Neuronal stem cell (in vitro differentiated cells): ENCODE measurements at places on chromosomes 12 and 14.

- no peak for DNase-seq
These were observed 50.3 kb downstream of the BEGAIN start for GRCh38 chr14:100536721-100537445.

GRCh38 chr12:98509063-98509462 lies 6.3 kb upstream of the TMPO start:
- DNase-seq: no peak

DNA sequence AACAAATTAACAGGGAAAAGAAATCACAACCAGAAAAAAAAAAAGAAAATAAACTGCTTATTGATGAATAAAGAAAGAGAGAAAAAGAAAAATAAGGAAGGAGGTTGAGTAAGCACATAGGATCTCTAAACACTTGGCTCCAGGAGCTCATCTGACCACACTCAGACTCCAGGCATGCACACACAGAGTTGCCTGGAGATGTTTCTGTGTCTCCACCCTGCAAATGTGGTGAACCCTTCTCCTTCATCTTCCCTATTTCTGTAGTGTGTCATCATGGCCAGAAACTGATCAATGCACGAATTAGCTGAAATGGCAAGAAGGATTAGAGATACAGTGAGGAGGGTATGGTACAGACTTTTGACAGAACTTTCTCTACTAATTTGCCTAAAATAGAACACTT lies 20.2 kb downstream of the OR4N2 start:
- DNase-seq: no peak

DNA sequence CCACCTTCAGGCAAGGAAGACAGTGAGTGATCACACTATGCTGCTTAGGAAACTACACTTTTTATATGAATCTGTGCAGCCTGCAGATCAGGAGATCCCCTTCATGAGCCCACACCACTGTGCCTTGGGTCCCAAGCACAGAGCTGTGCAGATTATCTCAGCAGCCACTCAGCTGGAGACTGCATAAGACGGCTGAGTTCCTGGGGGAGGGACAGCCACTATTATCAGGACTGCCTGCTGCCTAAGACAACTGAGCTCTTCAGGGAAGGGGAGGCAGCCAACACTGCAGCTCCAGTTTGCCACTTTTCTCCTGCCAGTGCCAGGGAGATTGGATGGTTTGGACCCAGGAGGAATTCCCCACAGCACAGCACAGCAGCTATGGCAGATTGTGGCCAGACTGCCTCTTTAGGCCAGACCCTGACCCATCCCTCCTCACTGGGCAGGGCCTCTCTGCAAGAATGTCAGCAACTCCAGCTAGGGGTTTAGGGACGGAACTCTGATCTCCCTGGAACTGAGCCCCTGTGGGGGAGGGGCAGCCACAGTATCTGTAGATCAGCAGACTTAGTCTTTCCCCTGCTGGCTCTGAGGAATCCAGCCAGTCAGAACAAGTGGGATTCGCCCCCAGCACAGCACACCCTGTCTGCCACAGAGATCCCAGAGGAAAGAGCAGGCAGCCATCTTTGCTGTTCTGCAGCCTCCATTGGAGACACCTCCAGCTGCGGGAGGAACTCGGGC lies 141.3 kb downstream of the KLHL28 start:
- peak; percentile 20 for DNase-seq

DNA sequence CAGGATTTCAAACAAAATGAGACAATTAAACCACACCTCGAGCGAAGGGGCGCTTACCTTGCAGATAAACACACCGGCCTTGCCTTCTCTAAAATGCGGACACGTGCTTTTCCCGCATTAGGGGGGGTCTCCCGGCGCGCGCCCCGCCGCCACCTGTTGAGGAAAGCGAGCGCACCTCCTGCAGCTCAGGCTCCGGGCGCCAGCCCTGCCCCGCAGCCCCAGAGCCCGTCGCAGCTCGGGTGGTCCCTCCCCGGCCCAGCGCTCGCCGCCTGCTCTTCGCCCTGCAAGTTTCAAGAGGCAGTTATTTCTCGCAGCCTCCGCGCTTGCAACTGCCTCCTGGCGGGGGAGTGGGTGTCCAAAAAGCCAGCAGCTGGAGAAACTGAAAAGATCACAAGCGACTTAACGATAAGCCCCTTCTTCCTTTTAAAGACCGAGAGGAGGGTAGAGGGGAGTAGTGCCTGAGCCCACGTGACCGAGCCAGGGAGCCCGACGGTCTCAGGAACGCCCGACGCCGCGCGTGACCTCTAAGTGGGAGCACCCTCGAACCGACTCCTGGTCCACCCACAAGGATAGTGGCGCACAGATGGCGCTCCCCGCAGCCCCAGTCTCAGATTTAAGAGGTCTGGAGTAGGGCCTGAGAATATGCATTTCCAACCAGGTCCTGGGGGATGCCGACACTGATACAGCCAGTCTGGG lies at the start of gene ESR2:
Gene ESR2 (minus strand): TSS at position 396 of the 696 bp plus-strand sequence. CDS start 11,386 bp downstream, outside the sequence.
- DNase-seq: peak; percentile 48

DNA sequence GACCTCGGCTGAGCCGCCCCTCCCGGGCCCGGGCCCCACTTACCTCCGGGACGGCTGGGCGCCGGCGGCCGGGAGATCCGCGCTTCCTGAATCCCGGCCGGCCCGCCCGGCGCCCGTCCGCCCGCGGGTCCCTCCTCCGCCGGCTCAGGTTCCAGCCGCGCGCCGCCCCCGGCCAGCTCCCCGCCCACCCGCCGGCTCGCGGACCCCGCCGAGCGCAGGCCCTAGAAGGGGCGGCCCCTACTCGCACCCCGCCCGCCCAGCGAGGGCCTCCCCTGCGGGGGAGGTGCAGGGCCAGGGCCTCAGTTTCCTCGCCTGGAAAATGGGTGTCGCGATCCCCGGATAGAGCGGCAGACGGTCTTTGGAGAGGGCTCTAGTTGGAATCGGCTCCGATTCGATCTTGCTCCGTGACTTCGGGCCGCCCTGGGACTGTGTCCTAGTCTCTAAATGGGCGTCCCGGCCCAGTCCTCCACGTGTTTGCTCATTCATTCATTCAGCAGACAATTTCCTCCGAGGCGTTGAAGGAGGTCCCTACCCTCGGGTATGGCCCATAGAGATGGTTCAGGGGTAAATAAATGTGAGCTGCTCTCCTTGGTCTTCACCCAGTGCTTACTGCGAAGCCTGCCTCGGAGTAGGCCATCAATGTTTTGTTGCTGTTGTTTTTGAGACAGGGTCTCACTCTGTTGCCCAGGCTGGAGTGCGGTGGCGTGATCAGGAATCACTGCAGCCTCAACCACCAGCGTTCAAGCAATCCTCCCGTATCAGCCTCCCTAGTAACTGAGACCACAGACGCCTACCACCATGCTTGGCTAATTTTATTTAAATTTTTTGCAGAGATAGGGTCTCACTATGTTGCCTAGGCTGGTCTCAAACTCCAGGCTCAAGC lies at the start of gene TRPV4:
Gene TRPV4 (minus strand): TSS at position 92 of the 883 bp plus-strand sequence. CDS start 18,602 bp downstream, outside the sequence.
- DNase-seq: peak; percentile 40

- no peak for DNase-seq
These were observed 8.8 kb downstream of the SUSD6 start for GRCh38 chr14:69620211-69620611.

DNA sequence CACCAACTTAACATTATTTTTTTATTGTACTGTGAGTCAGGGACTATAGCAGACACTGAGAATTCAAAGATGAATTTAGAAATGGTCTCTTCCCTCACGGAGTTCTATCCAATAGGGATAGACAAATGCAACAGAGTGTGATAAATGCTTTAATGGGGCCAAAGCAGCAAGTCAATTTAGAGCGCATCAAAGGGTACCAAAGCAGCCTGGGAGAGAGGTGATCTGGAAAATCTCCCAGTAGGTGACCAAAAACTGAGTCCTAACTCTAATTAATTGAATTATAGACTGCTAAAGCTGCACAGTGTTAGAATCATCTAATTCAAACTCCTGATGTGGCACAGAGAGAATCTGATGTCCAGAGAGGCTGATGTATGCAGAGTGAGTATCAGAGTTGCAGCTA lies 2.6 kb downstream of the LIN7A start:
- no peak for DNase-seq

DNA sequence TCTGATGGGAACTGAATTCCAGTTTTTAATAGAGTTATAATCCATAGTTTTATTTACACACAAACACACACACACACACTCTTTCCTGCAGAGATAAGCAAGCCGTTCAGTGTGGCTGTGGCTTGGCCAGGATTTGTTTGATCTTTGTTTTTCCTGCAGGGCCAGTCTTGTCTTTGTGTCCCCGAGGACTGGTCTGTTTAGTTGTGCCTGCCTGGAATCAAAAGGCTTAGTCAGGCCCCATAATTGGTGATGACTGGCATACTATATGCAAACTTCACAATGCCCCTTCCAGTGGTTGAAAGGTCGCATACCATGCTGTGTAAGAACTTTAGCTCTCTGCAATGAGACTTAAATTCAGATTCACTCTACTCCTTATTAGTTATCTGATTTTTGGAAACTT lies 26.0 kb downstream of the WBP11 start:
- DNase-seq: no peak

DNA sequence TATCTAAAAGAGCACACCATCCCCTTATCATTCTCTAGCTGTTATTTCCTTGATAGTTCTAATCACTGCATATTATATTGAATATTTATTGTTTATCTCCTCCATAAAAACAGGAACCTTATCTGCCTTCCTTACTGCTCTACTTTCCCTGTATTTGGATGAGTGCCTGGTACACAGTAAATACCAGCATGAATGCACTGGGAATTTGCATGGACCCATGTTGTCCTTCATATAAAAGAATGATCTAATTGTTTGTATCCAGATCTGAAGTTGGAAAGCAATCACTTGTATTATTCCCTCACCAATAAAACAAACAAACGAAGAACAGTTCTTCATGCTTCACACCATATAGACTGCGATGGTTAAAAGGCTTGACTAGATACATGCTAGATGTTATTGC lies 15.3 kb upstream of the CNOT2 start:
- DNase-seq: no peak

DNA sequence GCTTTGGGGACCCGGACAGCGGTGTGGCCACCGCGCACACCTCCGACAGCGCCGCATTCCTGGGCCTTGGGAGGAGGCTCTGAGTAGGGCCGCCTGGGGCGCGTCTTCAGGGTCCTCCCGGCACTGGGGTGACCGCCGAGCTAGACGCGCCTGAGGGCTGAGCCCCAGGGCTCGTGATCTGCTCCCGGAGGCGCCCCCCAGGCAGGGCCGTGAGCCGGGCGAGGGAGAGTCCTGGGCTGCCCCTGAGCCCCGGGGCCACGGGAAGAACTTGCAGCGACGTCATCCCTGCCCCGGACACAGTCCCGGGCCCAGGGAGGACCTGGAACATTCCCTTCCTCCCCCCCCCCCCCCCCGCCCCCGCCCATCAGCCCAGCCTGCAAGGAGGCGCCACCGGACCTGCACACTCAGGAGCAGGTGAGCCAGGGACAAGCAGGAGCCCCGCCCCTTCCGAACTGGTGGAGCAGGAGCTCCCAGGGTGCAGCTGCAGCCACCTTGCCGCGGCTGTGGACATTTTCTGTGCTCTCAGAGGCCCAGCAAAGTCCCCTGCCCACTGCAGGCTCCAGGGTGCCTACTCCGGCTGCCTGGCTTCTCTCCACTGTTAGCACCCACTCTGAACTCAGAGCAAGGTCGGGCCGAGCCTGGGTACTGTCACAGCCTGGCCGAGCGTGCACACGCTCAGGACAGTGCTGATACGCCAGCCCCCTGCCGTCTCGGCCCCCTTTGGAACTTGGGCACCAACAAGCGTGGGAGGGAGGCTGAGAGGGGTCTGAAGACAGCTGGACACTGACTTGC lies 50.7 kb downstream of the A2M start:
- DNase-seq: peak; percentile 40

GRCh38 chr12:55697686-55698085 lies 10.0 kb downstream of the ITGA7 start:
- DNase-seq: no peak

GRCh38 chr12:106342397-106343213 lies 14.9 kb upstream of the POLR3B start:
- no peak for DNase-seq

DNA sequence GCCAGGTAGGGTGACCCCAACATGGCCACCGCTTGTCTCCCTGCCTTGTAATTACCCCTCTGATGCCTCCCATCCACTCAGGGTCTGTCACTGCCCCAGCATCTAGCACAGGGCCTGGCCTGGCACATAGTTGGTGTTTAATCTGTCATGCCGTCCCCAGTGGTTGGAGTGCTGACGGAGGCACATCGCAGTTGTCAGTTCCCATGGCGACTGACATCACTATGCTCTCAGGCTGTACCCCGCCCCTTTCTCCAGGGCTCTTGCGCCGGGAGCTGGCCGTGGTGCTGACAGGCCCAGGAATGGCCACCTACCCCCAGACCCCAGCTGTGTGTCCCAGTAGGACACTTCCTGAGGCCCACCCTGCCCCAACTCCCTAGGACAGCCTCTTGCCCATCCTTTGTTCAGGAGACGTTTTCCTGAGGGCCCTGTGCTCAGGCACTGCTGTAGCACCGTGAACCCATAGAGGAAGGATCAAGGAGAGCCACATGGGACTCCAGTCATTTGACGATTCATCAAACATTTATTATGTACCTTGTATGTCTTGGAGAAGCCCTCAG lies 23.0 kb downstream of the FAM222A start:
- peak; percentile 83 for DNase-seq

GRCh38 chr12:123150744-123151456 lies at the start of gene PITPNM2:
PITPNM2 (minus strand) TSS chr12:123151090; CDS start chr12:123034590, 116,500 bp downstream.
- peak; percentile 68 for DNase-seq

GRCh38 chr12:100995771-100996170 lies 201.2 kb downstream of the ANO4 start:
- no peak for DNase-seq

DNA sequence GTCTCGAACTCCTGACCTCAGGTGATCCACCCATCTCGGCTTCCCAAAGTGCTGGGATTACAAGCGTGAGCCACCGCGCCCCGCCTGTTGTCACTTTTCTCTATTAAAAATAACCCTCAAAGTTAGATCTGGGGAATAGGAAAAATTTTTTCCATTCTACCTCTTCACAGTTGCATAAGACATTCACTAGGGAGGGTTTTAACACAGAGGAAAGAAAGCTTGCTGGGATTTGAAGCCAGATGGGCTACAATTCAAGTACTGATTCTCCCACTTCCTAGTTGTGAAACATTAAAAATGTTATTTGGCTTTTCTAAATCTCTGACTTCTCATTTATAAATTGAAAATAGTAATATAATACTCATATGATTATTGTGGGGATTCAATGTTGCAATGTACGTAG lies 23.3 kb upstream of the SLC15A5 start:
- DNase-seq: no peak

GRCh38 chr14:74507085-74507484 lies 13.5 kb downstream of the ISCA2 start:
- DNase-seq: no peak

DNA sequence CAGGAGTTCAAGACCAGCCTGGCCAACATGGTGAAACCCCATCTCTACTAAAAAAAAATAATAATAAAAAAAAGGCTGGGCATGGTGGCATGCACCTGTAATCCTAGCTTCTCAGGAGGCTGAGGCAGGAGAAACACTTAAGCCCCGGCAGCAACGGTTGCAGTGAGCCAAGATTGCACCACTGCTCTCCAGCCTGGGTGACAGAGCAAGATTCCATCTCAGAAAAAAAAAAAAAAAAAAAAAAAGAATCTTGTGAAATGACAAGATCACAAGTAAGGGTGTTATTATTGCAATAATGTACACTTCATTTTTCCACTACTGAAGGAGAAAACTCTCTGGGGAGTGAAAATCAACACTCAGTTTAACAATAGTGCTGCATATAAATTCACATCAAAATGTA lies 8.8 kb upstream of the PTGR2 start:
- no peak for DNase-seq
